T1000 (cell line): ENCODE measurements at places on chromosomes 1 and 21.

- DNase-seq = no peak
Measured at GRCh38 chr1:70025052-70025451, 180.3 kb downstream of the LRRC40 start.

DNA sequence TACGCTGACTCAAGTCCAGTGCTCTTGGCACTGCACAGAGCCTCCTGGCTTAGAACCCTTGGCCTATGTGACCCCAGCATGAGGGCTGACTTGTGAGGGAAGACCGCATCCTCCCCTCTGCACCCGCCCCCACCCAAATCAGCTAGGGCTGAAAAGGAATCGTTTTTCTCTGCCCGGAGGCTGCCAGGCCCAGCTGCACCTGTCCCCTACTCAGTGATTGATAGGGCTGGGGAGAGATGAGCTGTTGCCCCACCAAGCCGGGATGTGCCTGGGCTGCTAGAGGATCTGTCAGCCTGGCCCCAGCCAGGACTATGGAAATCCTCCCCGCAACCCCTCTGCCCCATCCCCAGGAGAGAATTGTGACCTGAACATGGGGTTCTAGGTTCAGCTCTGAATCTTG is 20.6 kb downstream of the MYOG start:
- no peak for DNase-seq

GRCh38 chr1:190175320-190175719 is 302.3 kb downstream of the BRINP3 start:
- DNase-seq = no peak

DNA sequence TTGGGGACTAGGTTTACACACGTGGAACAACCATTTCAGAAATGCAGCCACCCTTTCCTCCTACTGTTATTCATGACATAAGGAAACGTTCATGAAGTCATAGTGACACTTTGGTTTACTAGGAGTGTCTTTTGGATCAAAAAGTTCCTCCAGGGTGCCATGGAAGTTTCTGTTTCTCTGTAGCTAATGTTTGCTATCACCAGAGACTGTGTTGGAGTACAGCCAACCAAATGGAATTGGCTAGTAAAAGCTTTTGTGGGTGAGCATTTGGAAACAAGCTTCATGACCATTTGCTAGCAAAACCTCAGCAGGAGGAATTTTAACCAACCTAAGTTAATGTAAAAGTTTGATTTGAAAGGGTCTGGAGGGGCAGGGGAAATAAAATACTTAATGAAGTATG is 43.9 kb upstream of the ADGRL2 start:
- DNase-seq = no peak

DNA sequence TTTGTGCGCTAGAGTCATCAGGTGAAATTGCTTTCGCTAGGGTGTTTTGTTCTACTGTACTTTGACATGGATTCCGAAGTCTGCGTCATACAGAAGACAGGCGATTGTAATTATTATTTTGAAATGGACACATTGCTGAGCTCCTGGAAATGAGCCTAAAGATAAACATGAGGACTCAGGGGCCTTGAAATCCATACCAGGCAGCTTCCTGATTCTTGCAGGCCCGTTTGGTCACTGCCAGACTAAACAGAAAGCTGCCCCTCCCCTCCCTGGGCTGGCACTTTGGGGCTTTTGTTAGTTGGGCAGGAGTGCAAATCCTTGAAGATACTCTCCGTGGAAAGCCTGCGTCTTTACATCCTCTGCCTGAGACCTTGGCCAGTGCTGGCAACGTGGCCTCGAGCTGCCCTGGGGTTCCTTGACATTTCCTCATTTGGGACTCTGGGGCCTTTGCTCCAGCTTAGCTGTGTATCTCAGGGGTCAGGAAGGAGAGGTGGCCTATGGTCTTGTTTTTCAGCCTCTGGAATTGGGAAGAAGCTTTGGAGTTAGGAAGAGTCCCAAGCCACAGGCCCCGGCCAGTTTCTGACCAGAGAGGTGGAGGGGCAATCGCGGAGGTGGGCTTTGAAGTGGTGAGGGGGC is 26.9 kb upstream of the KCNE2 start:
- no peak for DNase-seq

DNA sequence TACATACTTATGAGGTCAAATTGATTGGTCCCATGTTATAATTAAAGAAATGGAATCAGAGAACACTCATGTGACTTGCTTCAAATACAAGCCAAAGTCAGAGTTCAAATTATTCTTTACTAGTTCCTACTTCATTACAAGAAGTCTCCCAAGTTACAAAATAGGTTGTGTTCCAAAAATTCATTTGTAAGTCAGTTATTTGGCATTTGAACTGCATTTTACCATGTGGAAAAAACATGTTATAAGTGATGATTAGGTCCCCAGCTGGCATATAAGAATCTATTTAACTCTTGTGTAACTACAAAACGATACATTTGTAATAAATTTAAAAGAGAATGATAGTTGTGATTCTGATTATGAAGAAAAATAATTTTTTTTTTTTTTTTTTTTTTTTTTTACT is 124.1 kb downstream of the DISP1 start:
- no peak for DNase-seq

DNA sequence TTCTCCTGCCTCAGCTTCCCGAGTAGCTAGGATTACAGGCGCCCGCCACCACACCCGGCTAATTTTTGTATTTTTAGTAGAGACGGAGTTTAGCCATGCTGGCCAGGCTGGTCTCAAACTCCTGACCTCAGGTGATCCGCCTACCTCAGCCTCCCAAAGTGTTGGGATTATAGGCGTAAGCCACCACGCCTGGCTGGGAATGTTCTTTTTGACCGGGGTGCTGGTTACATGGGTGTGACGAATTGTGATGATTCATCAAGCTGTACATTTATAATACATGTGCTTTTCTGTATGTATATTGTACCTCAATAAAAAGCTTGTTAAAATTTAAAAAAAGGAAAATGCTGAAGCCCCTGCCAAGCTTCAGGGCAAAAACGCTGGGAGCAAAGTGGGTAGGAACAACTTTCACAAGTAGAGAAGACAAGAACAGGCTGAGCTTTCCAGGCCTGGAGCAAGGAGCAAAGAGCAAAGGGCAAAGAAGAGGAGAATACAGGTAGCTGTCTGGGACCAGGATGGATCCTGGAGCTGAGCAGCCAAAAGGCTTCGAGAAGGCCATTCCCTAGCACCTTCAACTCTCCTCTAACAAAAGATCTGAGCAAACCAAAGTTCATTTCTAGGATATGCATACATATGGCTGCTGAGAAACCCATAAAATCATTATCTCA is 20.5 kb upstream of the YRDC start:
- DNase-seq = no peak

GRCh38 chr1:54070171-54070837 is 16.9 kb downstream of the TCEANC2 start:
- DNase-seq = no peak

- no peak for DNase-seq
Measured at GRCh38 chr21:35860189-35860869, 200.0 kb downstream of the SETD4 start.

DNA sequence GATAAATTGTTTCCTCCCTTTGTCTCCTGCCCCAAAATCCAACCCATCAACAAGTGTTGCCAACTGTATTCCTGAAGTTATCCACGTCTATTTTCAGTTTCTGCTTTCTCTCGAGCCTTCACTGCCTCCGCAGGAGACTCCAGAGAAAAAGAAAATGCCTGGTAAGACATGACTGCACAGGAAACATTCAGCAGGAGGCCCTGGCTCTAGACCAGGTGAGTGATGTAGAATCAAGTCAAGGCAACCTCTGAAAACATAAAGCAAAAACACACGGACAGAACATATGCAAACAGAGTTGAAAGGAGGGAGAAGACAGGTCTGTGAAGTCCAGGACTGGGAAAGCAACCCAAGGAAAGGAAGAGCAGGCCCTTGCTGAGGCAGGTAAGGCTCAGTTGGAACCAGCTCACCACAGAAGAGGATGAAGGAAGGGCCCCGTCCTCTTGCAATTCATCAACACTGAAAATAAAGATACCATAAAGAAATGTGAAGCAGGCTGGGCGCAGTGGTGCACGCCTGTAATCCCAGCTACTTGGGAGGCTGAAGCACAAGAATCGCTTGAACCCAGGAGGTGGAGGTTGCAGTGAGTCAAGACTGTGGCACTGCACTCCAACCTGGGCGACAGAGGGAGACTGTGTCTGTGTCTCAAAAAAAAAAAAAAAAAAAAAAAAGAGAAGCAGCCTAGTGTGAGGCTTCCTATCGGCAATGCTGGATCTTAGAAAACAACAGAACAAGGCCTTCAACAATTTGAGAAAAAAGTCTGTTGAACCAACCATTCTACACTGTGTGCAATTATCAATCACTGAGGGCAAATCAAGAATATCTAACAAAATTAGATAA is 8.8 kb downstream of the NOL9 start:
- DNase-seq = no peak

DNA sequence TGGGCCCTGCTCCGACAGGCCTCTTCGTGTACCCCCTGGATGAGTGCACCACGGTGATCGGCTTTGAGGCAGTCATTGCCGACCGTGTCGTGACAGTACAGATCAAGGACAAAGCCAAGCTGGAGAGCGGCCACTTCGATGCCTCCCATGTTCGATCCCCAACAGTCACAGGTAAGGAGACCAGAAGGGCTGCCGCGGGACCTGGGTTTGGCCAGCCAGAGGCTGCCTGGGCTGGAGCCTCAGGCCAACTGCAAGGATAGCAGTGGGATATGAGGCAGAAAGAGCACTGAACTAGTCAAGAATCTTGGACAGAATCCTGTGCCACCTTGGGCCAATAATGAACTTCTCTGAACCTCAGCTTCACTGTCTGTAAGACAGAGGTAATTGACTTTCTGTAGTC is 22.1 kb downstream of the VWA5B1 start:
- DNase-seq = no peak

DNA sequence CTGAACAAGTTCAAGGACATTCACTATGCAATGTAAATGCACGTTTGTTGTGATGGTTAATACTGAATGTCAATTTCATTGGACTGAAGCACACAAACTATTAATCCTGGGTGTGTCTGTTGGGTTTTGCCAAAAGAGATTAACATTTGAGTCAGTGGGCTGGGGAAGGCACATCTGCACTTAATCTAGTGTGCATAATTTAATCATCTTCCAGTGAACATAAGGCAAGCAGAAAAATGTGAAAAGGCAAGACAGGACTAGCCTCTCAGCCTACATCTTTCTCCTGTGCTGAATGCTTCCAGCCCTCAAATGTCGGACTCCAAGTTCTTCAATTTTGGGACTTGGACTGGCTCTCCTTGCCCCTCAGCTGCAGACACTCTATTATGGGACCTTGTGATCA is 40.1 kb downstream of the PRPF38A start:
- DNase-seq = no peak

DNA sequence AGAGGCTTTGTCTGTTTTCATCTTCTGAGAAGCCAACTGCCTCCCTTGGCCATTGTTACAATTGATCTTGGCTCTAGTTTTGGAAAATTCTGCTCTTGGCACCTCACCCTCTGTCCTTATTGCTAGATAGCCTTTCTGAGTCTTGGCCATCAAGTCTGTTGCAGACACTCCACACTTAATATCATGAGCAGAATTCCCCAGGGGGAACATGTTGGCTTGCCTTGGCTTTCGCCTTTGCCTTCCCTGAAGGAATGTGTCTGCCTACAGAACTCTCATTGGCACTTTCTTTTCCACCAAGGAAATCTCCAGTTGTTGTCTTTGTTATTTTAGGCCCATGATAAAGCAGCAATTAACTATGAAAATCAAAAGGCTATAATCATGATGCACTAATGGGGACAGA is 42.7 kb upstream of the LDLRAP1 start:
- no peak for DNase-seq

DNA sequence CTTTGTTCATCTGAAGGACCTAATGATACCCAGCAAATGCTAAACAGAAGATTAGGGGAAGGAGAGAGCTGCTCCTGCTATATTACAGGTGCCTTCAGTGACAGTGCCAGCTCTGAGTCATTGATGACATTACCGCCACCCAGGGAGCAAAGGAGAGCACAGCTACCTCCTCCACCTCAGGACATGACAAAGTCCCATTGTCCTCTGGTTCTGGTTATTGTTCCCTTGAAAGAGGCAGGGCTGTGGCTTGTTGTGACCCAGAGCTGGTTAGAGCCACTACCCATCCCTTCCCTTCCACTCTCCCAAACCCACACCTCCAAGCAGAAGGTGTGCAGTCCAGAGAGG is 363.5 kb upstream of the DUSP10 start:
- DNase-seq = no peak

- DNase-seq = no peak
Measured at GRCh38 chr1:71603044-71603776, 522.4 kb upstream of the ZRANB2 start.

DNA sequence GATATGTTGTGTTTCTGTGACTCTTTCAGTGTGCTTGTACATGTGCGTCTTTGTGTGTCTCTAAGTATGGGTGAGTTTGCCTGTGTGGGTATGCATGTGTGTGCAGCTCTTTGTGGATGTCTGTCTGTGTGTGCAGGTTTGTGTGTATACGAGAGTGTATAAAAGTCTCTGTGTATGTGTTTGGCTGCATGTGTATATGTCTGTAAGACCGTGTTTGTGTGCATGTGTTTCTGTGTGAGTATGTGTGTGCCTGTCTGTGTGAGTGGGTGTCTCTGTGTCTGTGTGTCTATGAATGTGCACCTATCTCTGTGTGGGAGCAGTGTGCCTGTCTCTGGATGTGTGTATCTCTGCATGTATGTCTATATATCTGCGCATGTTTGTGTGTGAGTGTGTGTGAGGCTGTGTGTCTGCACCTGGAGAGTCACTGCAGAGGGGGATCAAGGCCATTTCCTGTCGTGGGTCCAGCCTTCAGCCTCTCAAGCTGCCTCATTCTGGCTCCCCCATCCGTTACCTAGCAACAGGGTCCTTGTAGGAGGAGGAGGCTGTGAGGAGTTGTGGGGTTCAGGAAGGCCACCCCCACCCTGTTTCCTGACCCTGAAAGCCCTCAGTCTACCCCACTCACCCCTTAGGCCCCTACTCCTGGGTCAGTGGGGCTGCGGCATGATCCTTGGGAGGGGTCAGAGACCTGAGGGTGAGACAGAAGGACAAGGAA is 10.4 kb downstream of the FGR start:
- no peak for DNase-seq

- no peak for DNase-seq
Measured at GRCh38 chr1:180135535-180135934, 19.1 kb upstream of the QSOX1 start.

GRCh38 chr1:31559715-31560114 is 16.6 kb upstream of the TINAGL1 start:
- DNase-seq = no peak

DNA sequence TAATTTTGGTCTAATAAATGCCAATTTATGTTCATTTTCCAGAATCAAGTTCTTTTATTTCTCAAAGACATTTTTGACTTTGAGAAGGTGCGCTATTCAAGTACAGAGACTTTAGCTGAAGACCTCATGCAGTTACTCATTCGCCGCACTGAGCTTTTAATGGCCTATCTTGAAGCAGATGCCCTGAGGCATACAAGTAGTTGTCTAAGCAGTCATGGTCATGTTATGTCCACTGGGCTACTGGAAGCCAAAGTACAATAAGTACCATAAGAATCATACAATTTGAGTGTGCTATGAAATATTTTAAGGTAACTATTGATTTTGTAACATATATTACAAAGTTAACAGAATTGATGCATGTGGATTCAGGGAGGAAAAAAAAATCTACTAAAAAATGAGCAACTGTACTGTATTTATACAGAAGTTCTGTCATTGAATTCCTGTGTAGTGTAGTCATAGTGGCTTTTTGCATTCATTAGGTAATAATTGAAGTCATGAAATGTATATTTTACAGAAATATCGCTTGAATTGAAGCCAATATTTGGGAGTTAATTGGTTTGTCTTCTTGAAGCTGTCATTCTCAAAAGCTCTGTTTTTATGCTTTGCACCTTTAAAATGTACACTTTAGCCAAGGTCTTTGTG is 13.5 kb upstream of the NEXN start:
- DNase-seq = peak; percentile 64
